ENCODE measurements at places on chromosomes 2 and 18.

DNA sequence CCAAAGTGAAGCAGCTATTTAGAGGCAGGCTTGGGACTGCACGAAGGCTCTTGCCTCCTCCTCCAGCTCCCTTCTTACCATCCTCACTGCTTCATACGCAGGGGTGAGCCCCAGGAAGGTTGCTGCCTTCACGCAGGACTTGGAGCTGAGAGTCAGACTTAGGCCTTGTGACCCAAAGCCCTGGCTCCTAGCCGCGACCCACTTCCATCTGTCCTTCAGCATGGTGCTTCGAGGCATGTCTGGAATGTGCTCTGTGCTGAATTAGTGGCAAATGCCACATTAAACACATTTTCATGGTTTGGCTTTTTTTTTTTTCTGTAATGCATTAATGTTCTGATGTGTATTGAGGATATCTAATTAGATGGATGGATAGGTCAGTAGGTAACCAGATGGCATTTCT, 37.5 kb downstream of the ITGB1BP1 start:
- DNase-seq, result no peak

DNA sequence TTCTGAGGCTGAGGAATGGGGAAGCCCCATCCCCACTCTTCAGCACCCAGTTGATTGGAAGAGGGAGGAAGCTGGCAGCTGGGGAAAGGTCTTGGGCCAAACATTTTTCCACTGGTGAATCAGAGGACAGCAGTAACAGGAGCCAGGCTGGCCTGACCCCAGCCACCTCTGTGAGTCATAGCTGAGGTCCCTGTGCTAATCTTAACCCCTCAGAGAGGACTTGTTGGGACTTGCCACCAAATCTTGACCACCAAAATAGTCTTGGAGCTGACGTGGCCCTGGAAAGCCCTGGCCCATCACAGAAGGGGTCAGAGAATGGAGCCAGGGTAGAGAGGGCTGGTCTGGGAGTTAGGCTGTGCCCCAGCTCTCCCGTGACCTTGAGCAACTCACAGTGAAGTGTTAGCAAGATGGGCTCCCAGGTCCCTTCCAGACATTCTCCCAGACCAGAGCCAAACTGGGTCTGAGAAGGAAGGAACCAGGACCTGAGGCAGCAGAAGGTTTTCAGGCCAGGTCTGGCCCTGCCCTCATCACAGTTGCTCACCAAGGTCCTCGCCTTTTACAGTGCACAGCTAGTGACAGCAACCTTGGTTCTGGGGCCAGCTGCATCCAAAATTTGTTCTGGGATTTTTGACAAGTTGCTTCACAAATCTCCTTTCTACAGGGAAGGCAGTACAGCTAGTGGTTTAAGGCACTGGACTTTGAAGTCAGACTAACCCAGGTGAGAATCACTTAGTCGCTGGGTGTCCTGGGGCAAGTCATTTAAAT, 266.6 kb downstream of the CYP26B1 start:
- DNase-seq, result no peak

GRCh38 chr2:223979730-223980396, 22.6 kb downstream of the MRPL44 start:
- DNase-seq, result no peak

GRCh38 chr2:230312638-230313037, 14.4 kb upstream of the SP140L start:
- no peak for DNase-seq

GRCh38 chr2:67571785-67572718, 174.9 kb downstream of the ETAA1 start:
- DNase-seq, result no peak

DNA sequence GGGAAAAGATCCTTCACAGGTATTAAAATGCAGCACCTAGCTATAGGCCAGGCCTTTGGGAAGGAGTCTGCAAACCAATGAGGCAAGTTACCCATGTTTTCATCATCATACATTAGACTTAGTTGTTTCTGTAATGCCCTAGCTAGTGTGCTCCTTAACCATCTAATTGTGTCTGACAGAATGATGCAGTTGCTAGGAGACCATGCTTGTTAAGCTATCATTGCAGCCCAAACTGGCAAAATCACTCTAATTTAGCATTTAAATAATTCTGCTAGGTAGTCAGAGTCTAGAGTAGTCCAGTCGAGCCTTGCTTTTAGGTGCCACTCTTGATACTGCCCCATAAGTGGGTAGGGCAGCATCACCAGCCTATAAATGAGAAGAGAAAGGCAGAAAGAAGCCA, 34.9 kb downstream of the GAD1 start:
- no peak for DNase-seq

DNA sequence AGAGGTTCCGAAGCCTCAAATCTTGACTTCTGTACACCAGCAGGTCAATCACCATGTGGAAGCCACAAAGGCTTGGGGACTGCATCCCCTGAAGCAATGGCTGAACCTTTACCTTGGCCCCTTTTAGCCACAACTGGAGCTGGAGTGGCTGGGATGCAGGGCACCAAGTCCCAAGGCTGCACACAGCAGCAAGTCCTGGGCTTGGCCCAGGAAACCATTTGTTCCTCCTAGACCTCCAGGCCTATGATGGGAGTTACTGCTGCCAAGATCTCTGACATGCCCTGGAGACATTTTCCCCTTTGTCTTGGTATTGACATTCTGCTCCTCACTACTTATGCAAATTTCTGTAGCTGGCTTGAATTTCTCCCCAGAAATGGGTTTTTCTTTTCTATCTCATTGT, 285.9 kb downstream of the ASXL3 start:
- no peak for DNase-seq

DNA sequence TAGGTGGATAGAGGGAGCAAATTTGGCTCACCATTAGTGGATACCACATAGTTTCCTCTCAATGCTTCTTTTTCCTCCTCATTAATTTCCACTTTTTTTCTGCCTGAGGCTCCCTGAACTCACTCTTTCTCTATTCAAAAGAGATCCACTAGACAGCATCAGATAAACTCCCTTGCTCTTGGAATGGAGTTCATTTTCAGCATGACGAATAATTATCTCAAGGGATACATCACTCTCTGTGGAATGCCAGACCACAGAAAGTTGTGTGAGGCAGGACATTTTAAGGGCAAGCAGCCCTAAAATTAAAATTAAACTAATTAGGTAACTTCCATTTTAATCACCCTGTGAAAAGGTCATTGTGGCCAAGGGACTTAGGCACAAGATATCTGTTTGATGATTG, 1920.1 kb upstream of the CELF4 start:
- no peak for DNase-seq

DNA sequence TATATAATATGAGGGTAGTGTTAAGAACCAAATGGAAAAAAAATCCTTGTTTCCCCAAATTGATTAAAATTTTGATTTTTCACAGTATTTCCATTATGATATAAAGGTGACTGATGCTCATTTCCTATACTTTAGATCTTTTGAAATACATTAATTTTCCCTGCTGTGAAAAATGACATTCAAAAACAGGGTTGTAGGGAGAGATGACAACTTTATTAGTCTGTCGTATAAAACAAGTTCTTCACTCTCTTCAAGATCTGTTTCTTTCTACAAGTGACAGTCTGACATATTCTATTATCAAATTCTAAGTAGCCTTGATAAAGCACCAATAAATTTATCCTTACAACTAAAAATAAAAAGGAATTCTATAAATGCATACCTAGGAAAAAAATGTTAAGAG, 45.3 kb upstream of the VWC2L start:
- DNase-seq, result no peak

- DNase-seq, result no peak
Observed at GRCh38 chr2:156986339-156986988, 271.0 kb upstream of the GALNT5 start.

- no peak for DNase-seq
Observed at GRCh38 chr18:39969803-39970494, 1985.1 kb upstream of the PIK3C3 start.

DNA sequence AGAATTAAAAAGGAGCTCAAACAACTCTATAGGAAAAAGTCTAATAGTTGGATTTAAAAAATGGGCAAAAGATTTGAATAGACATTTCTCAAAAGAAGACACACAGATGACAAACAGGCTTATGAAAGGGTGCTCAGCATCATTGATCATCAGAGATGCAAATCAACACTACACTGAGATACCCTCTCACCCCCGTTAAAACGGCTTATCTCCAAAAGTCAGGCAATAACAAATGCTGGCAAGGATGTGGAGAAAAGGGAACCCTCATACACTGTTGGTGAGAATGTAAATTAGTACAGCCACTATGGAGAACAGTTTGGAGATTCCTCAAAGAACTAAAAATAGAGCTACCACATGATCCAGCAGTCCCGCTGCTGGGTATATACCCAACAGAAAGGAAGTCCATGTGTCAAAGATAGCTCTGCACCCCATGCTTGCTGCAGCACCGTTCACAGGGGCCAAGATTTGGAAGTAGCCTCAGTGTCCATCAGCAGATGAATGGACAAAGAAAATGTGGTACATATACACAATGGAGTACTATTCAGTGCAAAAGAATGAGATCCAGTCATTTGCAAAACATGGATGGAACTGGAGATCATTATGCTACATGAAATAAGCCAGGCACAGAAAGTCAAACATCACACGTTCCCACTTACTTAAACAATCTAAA, 46.7 kb upstream of the B3GNT7 start:
- no peak for DNase-seq

GRCh38 chr2:203532957-203533658, 2.0 kb downstream of the RAPH1 start:
- DNase-seq, result no peak

GRCh38 chr2:3704692-3705091, 1.3 kb downstream of the DCDC2C start:
- no peak for DNase-seq

DNA sequence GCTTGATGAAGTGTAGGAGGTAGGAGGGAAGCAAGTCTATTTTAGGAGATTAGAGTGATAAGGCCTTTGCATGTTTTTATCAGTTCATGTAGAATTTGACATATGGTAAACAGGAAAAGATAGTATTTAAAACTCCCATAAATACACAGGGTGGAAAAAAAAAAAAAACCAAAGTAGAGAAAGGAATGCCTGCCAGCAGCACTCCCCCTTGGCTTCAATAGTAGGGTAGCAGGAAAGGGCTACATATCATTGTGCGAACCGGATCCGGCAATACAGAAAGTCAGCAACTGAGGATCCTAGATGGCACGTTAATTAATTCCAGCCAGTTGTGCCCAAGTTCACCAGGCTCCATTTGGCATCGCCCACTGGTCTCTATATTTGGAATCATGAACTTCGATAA, 159.6 kb upstream of the SMIM21 start:
- no peak for DNase-seq

- DNase-seq, result no peak
Observed at GRCh38 chr18:31450409-31450808, 2.9 kb downstream of the DSG3 start.

GRCh38 chr18:39274535-39274934, 1708.9 kb upstream of the CELF4 start:
- no peak for DNase-seq

DNA sequence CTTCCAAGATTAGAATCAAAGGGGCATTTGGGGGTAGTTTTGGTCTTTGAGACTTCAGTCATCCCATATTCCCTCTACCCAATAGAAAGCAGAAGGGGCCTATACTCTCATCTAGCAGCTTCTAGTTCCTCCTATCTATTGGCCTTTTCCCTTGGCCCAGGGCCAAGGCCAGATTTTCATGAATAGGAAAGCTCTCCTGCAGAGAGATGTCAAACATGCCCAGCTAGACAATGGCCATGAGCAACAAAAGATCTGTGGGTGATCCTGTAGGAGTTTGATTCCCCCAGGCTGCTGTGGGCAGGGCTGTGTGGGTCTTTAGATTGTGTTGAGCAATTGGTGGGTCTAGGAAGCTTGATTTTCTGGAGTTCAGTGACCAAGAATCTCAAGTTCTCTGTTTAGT, 2.9 kb upstream of the ADCYAP1 start:
- no peak for DNase-seq

GRCh38 chr2:171541202-171541887, 19.1 kb downstream of the CYBRD1 start:
- no peak for DNase-seq

DNA sequence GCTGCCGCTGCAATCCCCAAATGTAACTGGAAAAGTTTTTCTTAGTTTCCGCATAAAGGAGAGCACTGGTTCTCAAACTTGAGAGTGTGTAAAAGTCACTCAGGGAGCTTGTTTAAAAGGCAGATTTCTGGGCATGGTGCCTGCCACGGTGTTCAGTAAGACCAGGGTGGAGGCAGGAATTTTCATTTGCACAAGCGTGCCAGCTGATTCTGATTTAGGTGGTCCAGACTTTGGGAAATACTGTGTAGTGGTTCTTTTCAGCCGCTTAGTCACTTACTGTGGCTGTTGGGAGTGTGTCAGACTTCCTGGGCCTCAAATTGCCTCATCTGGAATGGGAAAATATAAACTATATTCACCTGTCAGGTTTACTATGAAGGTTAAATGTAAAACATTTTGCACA, 788 bp downstream of the ARMC9 start:
- DNase-seq, result no peak

- no peak for DNase-seq
Observed at GRCh38 chr2:84674586-84674985, 158.3 kb downstream of the DNAH6 start.

- no peak for DNase-seq
Observed at GRCh38 chr2:187434342-187434785, 13.7 kb downstream of the CALCRL start.

DNA sequence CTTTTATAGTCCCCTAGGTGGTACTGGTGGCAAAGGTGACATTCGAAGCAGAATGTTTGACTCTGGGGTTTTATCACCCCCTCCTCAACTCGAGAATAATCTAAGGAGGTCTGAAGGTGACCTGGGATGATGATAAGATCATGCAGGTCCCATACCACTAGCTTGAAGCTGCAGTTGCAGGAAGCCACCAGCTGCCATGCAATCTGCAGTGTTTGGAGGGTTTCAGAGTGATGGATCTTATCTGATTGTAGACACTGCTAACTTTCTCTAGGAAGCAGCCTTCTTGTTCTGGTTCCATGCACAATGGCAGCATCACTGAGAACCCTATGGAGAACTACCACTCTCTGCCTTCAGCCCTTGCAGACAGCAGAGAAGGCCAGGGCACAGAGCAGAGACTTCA, 59.4 kb upstream of the LRPPRC start:
- no peak for DNase-seq

DNA sequence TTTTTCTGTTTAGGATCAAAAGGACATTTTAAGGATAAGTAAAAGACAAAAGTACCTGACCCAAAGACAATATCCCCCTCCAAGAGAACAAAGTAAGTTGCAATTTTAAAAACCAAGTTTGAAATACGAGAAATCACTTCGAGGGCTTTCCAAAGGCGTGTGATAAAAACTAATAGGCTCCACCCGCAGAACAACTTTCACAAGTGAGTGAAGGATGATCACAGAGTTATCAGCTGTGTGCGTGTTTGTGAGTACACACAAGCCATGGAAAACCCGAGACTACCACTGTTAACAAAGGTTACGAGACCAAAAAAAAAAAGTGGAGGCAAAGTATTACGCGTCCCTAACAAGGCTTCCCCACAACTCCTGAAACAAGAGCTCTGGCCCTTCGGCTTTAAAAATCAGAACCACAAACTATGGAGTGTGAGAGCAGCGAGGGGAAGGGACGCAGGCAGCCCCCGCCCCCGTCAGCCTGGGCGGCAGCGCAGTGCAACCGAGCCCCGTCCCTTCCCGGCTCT, 719 bp downstream of the SMAD2 start:
- no peak for DNase-seq

- no peak for DNase-seq
Observed at GRCh38 chr2:221310730-221311129, 261.4 kb downstream of the EPHA4 start.

GRCh38 chr2:171630812-171631626, 56.2 kb upstream of the DYNC1I2 start:
- no peak for DNase-seq

Data from hypothalamus (tissue), 51 donors.